ENCODE measurements at places on chromosomes 11 and 22. TPM values are rescaled to one million over a fixed set of nuclear protein-coding genes. Genes with fewer than 3 reads are reported as not detected.

DNA sequence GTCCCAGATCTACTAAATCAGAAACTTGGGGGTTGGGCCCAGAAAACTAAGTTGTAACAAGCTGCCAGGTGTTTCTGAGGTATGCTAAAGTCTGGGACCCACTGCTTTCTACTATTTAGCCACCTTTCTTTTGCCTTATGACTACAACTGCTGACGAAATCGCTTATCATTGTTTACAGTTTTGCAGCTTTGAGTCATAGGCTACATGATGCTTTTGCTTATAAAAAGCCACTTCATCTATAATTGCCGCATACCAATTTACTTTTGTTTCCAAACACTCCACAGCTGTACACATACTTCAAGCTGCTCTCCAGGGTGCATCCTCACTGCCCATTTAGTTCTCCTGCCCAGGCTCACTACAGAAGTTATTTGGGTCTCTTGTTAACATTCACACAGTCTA is 144.7 kb downstream of the ENTHD1 start:
- H3K4me1 ChIP-seq = peaks cover 5% of the 10 kb centered on the region
- peaks cover 22% of the 10 kb centered on the region for H3K27me3 ChIP-seq
- no peaks in the 10 kb centered on the region for H3K36me3 ChIP-seq
- H3K27ac ChIP-seq = peak overlapping the region; percentile 63

GRCh38 chr11:113847111-113847510 is 28.3 kb downstream of the USP28 start:
- no peak overlapping the region for H3K4me3 ChIP-seq
- H3K4me1 ChIP-seq = no peaks in the 10 kb centered on the region
- peaks cover 11% of the 10 kb centered on the region for H3K36me3 ChIP-seq
- no peak overlapping the region for H3K27ac ChIP-seq
- no peak for DNase-seq
- H3K27me3 ChIP-seq = no peaks in the 10 kb centered on the region

DNA sequence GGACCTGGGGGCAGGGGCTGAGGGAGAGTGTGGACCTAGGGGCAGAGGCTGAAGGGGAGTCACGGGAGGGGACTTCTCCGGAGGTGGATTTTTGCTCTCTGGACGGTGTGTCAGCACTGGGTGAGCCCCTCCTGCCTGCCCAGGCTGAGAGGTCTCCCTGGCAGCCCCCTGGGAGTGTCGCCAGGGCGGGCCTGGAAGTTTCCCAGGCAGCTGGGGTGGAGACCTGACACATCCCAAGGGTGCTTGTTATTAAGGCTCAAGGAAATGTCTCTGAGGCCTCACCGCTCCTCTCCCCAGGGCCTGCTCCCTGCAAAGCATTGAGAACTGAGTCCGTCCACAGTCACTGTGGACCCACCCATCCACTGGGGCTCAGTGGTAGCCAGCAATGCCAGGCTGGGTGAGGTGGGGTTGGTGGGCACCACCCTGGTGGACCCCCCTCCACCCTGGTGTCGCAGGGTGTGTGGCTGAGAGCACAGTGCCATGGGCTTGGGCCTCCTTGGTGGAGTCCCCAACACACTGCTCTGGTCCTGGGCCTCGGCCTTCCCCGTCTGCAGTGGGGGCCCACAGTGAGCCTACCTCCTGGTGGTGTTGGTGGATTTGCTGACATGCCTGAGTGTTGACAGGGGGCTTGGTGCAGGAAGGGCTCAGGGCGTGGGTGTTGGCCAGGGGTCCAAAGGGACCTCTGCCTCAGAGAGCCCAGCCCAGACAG is 2.5 kb downstream of the CD81 start:
- H3K4me3 ChIP-seq = peak overlapping the region; percentile 17
- no peak for DNase-seq
- peak overlapping the region; percentile 23 for H3K27ac ChIP-seq
- H3K4me1 ChIP-seq = peaks cover 36% of the 10 kb centered on the region
- H3K27me3 ChIP-seq = no peaks in the 10 kb centered on the region

DNA sequence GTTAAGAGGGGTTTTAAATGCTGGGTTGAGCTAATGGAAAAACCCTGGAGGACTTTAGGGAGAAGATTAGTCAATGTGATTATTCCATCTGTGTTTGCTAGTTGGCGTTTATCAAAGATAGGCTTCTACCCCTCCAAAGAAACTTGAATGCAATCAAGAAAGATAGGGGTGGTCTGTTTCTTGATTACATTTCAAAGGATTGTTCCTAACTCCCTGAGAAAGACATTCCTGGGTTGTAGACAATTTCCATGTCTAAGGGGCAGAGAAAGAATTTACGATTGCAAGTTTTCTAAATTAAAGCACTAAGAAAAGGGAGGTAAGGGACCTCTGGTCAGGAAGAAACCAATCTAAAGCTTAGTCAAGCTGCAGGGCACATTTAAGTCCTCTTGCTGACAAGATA is 2268.7 kb downstream of the LRRC4C start:
- H3K27ac ChIP-seq = no peak overlapping the region
- no peak overlapping the region for H3K4me3 ChIP-seq
- no peaks in the 10 kb centered on the region for H3K36me3 ChIP-seq
- H3K27me3 ChIP-seq = no peaks in the 10 kb centered on the region

The GRAMD1B gene
- polyA plus RNA-seq = 7.1 TPM

DNA sequence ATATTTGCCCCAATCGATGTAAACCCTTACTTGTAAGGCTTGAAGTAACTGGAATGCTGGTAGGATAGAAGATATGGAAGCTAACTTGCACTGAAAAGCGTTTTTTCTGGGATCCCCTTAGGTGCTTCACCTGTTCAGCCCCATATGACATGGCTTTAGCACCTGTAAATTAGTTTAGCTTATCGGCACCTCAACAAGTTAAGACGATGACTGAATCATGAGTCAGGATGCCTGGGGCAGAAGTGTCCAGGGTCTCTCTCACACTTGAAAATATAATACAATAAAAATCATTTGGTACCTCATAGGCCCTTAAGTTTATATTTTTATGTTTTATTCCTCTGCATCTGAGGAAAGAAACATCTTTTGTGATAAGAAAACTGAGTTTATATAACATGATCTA is 409.2 kb upstream of the LRRC4C start:
- H3K36me3 ChIP-seq = no peaks in the 10 kb centered on the region
- no peak overlapping the region for H3K4me3 ChIP-seq
- H3K4me1 ChIP-seq = no peaks in the 10 kb centered on the region
- no peak for DNase-seq

DNA sequence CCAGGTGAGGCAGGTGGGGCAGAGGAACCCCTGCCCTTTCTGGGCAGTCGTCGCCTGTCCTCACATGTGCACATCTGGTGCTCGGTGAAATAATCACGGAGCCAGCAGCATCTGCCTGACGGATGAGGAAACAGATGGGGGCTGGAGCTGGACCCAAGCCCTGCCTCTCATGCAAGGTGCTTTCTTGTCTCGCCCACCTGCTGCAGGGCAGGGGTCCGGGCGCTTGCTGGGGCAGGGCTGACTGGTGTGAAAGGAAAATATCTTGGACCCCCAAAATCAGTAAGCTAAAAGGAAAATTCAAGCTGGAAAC is 3.3 kb downstream of the ALDH3B2 start:
- H3K36me3 ChIP-seq = no peaks in the 10 kb centered on the region
- no peaks in the 10 kb centered on the region for H3K4me1 ChIP-seq
- H3K27me3 ChIP-seq = peaks cover 17% of the 10 kb centered on the region
- no peak for DNase-seq
- no peak overlapping the region for H3K27ac ChIP-seq

The PDE2A gene
- polyA plus RNA-seq = 0.06 TPM

The ACR gene
- polyA plus RNA-seq = not detected

DNA sequence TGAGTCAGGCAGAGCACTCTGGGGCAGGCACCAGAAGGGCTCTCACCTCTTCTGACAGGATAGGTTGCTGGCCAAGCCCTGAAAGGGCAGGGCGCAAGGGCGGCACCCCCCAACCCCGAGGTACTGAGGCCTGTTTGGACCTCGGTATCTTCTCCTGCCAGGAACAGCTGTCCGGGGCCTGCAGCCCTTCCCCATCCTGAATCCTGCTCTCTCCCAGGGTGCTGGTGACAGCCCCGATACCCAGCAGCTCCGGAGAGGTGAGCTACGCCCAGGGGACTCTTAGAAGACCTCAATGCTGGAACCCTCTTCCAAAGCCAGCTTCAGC is 79.1 kb downstream of the PHF21B start:
- no peak overlapping the region for H3K4me3 ChIP-seq
- no peak overlapping the region for H3K27ac ChIP-seq
- H3K27me3 ChIP-seq = peaks cover 12% of the 10 kb centered on the region

- no peak overlapping the region for H3K4me3 ChIP-seq
- 0 out of 2 replicates have a peak, but pooled peaks cover 2% of the 10 kb centered on the region for H3K36me3 ChIP-seq
- peaks cover 5% of the 10 kb centered on the region for H3K4me1 ChIP-seq
- H3K27me3 ChIP-seq = no peaks in the 10 kb centered on the region
Measured at GRCh38 chr11:79102840-79103239, 338.0 kb downstream of the TENM4 start.

- no peaks in the 10 kb centered on the region for H3K4me1 ChIP-seq
- DNase-seq = no peak
- no peaks in the 10 kb centered on the region for H3K27me3 ChIP-seq
- no peak overlapping the region for H3K4me3 ChIP-seq
Measured at GRCh38 chr11:78402847-78403246, 14.8 kb downstream of the GAB2 start.

The PTPRJ gene
- 5.6 TPM for polyA plus RNA-seq

DNA sequence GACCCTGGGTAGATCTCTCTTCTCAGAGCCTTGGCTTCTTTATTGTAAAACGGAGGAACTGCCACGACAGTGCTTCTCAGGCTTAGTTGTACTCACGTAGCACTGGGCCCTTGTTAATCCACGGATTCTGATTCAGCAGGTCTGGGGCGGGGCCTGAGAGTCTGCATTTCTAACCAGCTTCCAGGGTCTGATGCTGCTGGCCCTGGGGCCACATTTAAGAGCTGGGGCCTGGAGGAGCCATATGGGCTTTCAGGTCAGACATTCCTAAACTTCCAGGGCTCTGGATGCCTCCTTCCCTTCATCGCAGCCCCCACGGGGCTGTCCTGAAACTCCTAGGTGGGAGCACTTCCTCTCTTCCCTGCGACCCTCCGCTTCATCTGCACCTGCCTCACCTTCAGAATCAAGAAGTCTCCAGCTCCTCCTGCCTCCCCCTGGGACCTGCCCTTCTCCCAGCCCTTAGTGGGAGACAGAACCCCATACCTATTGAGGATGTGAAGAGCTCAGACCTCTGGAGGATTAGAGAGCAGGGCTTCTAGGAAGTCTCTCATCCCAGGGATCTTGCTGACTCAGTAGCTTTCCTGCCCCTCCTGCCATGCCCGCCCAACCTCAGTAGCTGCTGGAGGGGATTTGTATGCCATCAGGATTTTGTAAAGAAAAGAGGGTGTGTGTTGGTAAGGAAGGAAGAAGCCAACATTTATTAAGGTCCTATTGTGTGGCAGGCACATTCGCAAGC is 92.5 kb downstream of the LRRC32 start:
- H3K4me3 ChIP-seq = no peak overlapping the region
- no peaks in the 10 kb centered on the region for H3K36me3 ChIP-seq
- DNase-seq = no peak
- H3K27me3 ChIP-seq = no peaks in the 10 kb centered on the region

- peak overlapping the region; percentile 50 for H3K4me3 ChIP-seq
- peaks cover 16% of the 10 kb centered on the region for H3K36me3 ChIP-seq
- DNase-seq = no peak
Measured at GRCh38 chr22:42069801-42070516, 653 bp downstream of the NAGA start.

The PRG3 gene
- not detected for polyA plus RNA-seq

DNA sequence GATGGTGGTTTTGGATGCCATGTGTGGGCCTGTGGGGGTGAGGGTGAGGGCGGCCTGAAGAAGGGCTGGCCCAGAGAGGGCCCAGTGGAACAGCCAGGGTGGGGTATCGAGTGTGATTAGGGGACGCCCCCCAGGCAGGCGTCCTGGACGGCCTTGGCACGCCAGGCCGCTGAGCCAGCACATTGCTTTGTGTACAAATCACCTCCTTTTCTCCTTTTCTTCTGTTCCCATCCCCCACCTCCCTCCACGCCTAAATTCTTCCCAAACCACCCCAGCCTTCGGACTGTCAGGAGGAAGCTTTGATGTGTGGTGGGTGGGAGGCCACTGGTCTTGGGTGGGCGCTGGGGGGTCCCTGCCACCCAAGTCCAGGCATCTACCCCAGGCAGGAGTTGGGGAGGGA is 7.8 kb upstream of the CD248 start:
- no peak for DNase-seq
- no peaks in the 10 kb centered on the region for H3K27me3 ChIP-seq
- H3K4me1 ChIP-seq = peaks cover 43% of the 10 kb centered on the region

The IFITM10 gene
- 0.59 TPM for polyA plus RNA-seq

The CDKN1C gene
- polyA plus RNA-seq = 3.0 TPM

The OR5B12 gene
- not detected for polyA plus RNA-seq

The RFPL2 gene
- not detected for polyA plus RNA-seq

DNA sequence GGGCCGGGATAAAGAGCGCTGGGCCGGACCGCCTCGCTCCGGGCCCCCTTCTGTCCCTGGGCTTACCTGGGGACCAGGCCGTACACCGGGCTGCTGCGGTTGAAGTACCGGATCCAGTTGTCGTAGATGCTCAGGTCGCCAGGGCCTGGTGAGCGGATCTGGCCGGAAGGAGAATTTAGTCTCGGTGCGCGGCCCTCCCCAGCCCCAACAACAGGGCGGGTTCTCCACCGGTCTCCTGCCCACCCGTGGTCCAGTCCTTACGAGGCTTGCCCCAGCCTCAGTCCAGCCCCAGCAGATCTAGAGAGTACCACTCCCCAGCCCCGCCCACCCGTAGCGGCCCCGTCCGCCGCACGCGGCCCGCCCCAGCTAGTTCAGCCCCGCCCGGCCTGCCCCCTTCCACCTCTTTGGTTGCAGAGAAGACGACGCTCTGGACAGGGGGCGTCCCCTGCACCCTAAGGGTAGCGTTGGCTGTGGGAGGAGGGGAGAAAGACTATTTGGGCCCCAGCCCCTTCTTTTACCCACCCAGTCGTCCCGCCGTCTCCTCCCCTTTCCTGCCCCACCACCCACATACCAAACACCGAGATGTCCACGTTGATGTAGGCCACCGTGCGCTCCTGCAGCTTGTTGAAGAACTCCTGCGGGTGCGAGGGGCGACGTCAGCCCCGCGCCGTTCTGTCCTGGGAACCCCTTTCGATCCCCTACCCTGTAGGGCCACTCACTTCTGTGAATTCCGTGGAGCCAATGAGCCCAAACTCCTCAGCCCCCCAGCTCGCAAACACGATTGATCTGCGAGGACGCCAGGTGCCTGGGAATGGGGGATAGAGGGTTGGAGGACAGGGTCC is 6.8 kb downstream of the SAC3D1 start:
- no peak for DNase-seq
- peak overlapping the region; percentile 22 for H3K4me3 ChIP-seq
- no peaks in the 10 kb centered on the region for H3K4me1 ChIP-seq
- peaks cover 2% of the 10 kb centered on the region for H3K27me3 ChIP-seq
- H3K36me3 ChIP-seq = peaks cover 13% of the 10 kb centered on the region

GRCh38 chr11:16357775-16358174 is 1.4 kb upstream of the SOX6 start:
- no peak overlapping the region for H3K4me3 ChIP-seq
- peaks cover 7% of the 10 kb centered on the region for H3K4me1 ChIP-seq
- no peak overlapping the region for H3K27ac ChIP-seq
- no peak for DNase-seq
- no peaks in the 10 kb centered on the region for H3K36me3 ChIP-seq

GRCh38 chr11:118610773-118611432 is 3.5 kb downstream of the PHLDB1 start:
- H3K4me3 ChIP-seq = peak overlapping the region; percentile 93
- no peaks in the 10 kb centered on the region for H3K27me3 ChIP-seq
- H3K36me3 ChIP-seq = peaks cover 23% of the 10 kb centered on the region
- peaks cover 38% of the 10 kb centered on the region for H3K4me1 ChIP-seq
- peak overlapping the region; percentile 90 for H3K27ac ChIP-seq

Measured in IMR-90 (cell line).